Spleen (tissue), 13 donors: ENCODE measurements at places on chromosomes 2 and 18. TPM values are rescaled to one million over a fixed set of nuclear protein-coding genes. Genes with fewer than 3 reads are reported as not detected.
A peak's percentile ranks its signal among the peaks of the same experiment; 100 is the strongest.

Gene HAT1
- total RNA-seq, result 29.6 TPM

Gene TMEFF2
- not detected for total RNA-seq

DNA sequence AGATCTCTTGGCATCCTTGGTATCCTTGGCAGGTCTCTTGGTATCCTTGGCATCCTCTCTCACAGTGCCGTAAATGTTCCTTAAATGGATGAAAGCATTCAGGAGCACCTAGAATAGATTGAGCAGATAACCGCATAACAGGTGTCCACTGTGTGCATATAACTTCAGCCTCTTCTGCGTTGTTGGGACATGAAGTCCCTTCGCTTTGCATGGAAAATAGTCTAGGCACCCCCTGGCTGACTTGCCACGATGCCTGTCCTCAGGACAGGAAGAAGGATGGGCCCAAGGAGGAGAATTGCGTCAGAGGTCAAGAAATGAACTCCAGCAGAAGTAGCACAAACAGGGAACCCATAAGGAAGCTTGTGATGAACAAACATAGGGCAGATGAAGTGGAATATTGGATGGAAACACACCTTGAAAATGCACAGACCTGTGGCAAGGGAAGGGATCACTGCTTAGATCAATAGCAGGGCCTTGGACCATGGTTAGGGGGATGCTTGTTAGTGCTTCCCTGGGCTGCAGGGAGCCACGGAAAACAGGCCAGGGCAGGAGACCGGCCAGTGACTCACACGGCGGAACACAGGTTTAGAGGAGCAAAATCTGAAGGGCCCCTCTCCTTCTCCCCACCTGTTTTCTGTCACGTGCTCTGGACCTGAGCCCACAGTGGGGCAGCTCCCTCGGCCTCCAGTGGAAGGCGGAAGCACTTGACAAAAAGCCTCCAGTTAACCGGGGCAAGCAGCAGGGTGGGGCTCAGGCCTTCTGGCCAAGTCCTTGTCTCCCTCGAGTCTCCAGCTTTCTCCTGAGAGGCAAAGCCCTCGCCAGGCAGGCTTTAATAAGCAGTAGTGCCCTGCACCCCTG is 99.2 kb upstream of the ASAP2 start:
- H3K27me3 ChIP-seq, result no peaks in the 10 kb centered on the region
- H3K4me1 ChIP-seq, result no peaks in the 10 kb centered on the region
- no peak overlapping the region for H3K4me3 ChIP-seq
- no peak overlapping the region for H3K27ac ChIP-seq

Gene GAL3ST2
- total RNA-seq, result 0.85 TPM

Gene RNF125
- total RNA-seq, result 11.6 TPM

Gene SLC4A3
- 3.4 TPM for total RNA-seq

Gene CXCR4
- total RNA-seq, result 204 TPM

- no peak for DNase-seq
- no peaks in the 10 kb centered on the region for H3K27me3 ChIP-seq
- H3K27ac ChIP-seq, result no peak overlapping the region
- no peaks in the 10 kb centered on the region for H3K4me1 ChIP-seq
- H3K4me3 ChIP-seq, result no peak overlapping the region
Measured at GRCh38 chr2:5990086-5990485, 297.9 kb downstream of the SOX11 start.

GRCh38 chr2:85523062-85523902 is 15.7 kb upstream of the MAT2A start:
- no peak for DNase-seq
- H3K4me3 ChIP-seq, result no peak overlapping the region
- no peaks in the 10 kb centered on the region for H3K36me3 ChIP-seq

Gene FTCDNL1
- 7.1 TPM for total RNA-seq

DNA sequence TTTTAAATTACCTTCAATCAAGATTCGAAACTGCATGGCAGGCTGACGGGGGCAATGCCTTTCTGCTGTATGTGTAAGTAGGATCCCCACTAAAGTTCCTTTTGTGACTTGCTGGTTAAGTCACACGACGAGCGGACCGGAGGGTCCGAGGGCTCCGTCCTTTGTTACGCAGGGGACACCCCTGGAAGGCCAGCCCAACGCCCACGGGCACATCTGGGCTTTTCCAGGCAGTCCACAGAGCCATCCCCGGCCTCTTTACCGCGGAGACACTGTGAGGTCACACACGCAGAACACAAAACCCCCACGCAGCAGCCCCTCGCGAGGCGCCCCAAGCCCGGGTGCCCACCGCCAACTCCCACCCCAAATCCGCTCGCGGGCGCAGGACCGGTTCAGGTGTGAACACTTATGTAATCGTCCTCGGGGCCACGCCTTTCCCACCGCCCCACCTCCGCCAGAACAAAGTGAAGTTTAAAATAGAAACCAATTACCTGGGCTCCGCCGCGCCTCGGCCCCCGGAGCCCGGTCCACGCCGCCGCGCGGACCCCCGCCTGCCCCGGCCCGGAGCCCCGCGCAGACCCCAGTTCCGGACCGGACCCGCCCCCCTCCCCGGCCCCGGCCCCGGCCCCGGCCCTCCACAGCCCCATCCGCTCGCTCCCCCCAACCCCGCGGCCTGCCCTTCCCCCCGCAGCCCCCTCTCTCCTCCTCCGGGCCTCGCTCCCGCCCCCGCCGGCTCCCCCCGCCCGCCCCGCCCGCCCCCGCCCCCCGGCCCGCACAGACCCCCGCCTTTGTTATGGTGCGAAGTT is 4.2 kb downstream of the ZNF516 start:
- H3K27ac ChIP-seq, result peak overlapping the region; percentile 75
- H3K27me3 ChIP-seq, result no peaks in the 10 kb centered on the region
- no peaks in the 10 kb centered on the region for H3K36me3 ChIP-seq
- DNase-seq, result peak; percentile 92
- peaks cover 16% of the 10 kb centered on the region for H3K4me1 ChIP-seq

Gene CYP26B1
- 3.5 TPM for total RNA-seq

DNA sequence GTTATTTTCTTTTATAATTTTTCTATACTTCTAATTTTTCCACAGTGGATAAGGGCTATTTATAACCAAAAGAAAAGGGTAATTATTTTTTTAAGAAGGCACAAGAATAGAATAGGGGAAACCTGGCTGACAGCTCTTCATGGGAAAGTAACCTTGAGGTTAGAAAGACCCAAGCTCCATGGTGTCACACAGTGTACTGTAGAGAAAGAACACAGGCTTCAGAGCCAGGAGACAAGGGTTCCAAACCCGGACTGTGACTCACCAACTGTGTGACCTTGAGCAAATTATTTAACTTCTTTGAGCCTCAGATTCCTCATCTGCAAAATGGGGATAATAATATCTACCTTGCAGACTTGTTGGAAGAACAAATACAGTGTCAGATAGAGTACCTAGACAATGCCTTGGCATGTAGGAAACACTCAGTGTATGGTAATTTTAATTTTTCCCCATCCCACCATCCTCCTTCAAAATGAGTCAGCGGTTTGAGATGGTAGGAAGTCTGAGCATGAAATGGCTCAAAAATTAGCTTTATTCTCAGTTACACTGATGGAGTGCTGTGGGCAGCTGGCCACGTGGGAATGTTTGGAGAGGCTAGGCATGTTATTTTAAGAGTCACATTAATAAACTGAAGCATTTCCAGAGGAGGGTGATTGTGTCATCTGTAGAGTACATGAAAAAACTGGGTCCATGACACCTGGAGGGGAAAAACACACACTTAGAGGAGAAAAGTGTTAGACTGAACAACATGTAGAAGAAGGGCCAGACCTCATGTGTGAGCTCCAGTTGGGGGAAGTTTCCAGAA is 36.7 kb downstream of the TMEM37 start:
- no peaks in the 10 kb centered on the region for H3K36me3 ChIP-seq
- H3K27me3 ChIP-seq, result no peaks in the 10 kb centered on the region
- no peak for DNase-seq

DNA sequence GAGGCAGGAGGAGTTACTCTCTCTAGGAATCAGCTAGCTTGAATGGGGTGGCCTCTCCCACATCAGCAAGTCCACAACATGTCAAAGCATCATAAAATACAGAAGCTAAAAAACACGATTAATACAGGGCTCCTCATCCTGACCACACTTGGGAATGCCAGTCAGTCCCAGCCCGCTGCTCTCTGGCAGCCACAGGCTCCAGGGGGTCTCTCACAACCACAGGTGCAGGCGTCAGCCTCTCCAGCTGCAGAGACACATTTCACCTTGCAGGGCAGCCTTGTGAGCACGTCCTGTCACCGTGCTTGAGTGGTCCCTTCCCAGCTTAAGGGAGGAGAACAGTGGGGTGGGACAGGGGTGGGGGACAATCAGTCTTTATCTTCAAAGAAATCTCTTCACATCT is 137.4 kb upstream of the SH3BP4 start:
- H3K27ac ChIP-seq, result no peak overlapping the region
- DNase-seq, result no peak
- H3K27me3 ChIP-seq, result no peaks in the 10 kb centered on the region
- no peaks in the 10 kb centered on the region for H3K36me3 ChIP-seq
- no peak overlapping the region for H3K4me3 ChIP-seq
- H3K4me1 ChIP-seq, result no peaks in the 10 kb centered on the region

- peaks cover 8% of the 10 kb centered on the region for H3K36me3 ChIP-seq
- H3K27ac ChIP-seq, result peak overlapping the region; percentile 94
- peaks cover 68% of the 10 kb centered on the region for H3K4me1 ChIP-seq
- H3K4me3 ChIP-seq, result peak overlapping the region; percentile 85
- H3K27me3 ChIP-seq, result no peaks in the 10 kb centered on the region
- DNase-seq, result peak; percentile 88
Measured at GRCh38 chr2:126657148-126657635, 1.2 kb downstream of the GYPC start.

DNA sequence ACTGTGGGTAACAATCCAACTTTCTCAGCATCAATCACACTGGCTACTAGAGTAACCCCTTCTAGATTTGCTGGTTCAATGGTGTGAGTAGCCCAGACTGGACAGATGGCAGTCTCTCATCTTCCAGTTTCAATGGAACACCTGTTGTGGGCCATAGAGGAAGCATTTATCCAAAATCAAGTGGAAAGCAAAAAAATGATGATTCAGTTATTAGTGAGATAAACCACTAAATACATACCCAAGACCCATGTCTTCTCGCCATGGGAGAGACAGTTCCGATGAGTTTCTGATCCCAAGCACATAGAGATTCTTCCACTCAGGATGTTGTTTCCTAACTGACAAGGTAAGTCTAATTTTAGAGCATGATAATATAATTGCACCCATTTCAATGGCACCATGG is 194.0 kb downstream of the IRS1 start:
- H3K27me3 ChIP-seq, result peaks cover 22% of the 10 kb centered on the region
- no peaks in the 10 kb centered on the region for H3K36me3 ChIP-seq
- no peaks in the 10 kb centered on the region for H3K4me1 ChIP-seq
- no peak overlapping the region for H3K4me3 ChIP-seq
- H3K27ac ChIP-seq, result no peak overlapping the region
